ENCODE measurements at places on chromosomes 4 and X.

GRCh38 chrX:50765986-50766385 is 48.0 kb downstream of the SHROOM4 start:
- DNase-seq: no peak

GRCh38 chr4:184951668-184952160 is 66.6 kb upstream of the HELT start:
- no peak for DNase-seq

GRCh38 chrX:9204560-9204959 is 170.6 kb upstream of the FAM9B start:
- DNase-seq: no peak

DNA sequence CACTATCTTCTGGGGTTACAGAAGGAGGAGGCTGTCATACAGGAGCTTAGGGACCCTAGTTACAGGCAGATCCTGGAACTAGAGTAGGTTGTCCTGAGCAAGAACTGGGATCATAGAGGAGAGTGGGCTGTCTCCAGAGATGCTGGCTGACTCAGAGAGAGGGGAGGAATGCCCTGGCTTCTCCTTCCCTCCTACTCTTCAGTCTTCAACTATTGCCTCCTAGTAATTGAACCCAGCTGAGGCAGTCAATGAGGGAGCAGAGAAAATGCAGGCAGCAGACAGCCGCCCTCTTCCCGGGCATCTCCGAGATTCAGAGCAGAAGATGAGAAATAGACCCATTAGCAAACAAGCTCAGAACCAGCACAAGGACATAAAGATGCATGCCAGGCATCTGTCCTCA is 118.3 kb upstream of the PDE5A start:
- no peak for DNase-seq

DNA sequence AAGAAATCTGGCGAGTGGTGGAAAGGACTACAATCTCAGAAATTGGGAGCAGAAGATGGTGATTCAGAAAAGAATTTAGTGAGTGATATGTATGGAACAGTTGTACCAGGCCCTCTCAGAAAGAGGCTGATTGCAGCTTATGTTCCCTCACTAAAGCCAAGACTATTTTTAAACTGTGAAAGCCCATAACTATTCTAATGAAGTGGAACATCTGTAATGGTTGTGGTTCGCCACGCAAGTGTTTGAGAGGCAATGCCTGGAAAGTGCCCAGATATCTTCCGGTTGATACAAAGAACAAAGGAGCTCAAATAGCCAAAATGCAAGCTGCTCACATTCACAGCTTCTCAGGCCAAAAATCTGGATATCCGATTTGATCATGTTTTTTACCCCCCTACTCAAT is 1250.7 kb downstream of the RAPGEF2 start:
- DNase-seq: no peak

DNA sequence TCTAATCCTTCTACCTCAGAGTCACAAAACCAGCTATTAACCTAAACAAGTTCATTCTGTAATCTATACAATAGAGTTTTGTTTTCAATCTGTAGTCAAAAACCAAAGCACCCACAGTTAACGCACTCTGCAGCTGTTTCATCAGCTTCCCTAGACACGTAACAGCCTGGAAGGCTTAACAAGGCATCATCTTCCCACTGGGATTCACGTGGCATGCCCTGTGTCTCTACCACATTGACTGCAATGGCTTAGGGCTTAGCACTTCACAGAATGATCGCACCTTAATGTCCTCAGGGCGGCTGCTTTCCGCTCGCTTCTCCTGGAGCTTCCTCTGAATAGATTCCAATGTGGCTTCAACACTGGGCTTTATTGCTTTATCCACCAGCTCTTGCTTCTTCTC is 49.7 kb upstream of the NAP1L5 start:
- no peak for DNase-seq

Data from nephron progenitor cell (in vitro differentiated cells).